ENCODE measurements at places on chromosomes 2 and 18.
A peak's percentile ranks its signal among the peaks of the same experiment; 100 is the strongest.

DNA sequence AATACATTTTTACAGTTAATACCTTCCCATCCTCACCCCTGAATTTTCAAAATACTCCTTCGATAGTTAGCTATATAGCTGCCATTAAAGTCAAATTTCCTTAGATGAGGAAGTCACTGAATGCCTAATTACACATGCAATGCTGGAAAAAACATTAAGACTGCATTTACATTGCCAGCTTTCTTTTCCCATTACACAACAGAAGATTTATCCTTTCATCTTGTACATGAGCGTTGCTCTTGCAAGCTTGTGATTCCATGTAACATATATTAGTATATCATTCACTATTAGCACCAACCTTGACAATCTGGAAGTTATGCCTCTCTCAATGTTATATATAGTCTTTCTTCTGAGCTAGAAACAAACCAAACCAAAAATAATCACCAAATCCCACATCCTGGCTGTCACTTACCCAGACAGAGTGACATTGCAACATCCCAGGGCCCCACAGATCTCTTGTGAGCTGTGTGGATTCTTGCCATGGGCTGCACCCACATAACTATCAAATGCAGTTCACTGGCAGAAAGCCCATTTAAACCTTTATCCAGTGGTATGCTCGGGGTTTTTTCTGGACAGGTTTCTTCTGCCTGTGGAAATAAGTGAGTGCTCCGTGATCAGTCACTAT lies 79.2 kb upstream of the PAPOLG start:
- no peak for DNase-seq

GRCh38 chr2:6470518-6470917 lies 395.2 kb downstream of the CMPK2 start:
- no peak for DNase-seq

DNA sequence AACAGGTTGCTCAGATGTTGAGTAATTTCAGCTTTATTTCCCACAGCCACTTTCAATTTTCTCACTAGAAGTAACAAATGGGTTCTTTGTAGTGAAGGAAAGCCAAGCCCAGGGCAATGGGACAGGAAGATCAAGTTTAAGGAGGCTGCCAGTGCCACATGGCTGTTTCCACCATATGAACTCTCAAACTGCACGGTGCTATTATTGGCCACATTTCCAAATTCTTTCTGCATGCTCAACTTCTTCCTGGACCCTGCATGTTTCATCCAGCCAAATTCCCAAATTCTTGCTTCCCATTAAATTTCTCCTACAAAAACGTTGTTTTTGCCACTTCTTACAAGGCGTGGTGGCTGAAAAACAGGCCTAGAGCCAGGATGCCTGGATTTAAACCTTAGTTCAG lies 193.3 kb upstream of the SPHKAP start:
- DNase-seq: no peak

GRCh38 chr18:69718912-69719547 lies 228.6 kb downstream of the CD226 start:
- no peak for DNase-seq

GRCh38 chr2:173783382-173783781 lies 181.8 kb downstream of the SP3 start:
- no peak for DNase-seq

DNA sequence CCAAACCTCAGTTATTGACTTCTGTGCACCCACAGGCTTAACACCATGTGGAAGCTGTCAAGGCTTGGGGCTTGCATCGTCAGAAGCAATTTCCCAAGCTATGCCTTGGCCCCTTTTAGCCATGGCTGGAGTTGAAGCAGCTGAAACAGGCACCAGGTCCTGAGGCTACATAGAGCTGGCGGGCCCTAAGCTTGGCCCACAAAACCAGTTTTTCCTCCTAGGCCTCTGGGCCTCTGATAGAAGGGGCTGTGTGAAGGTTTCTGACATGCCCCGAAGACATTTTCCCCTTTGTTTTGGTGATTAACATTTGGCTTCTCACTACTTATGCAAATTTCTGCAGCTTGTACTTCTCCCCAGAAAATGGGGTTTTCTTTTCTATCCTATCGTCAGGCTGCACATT lies 9.1 kb upstream of the TMX3 start:
- no peak for DNase-seq

DNA sequence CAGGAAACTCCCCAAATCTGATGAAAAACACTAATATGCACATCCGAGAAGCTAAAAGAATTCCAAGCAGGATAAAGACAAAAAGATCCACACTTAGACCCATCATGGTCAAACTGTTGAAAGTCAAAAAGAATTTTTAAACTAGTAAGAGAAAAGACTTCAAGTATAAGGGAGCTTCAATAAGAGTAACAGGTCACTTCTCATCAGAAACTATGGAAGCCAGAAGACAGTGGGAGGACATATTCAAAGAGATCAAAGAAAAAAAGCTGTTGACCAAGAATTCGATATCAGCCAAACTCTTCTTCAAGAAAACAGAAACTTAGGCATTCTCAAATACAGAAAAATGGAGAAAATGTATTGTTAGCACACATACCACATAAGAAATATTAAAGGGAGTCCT lies 50.4 kb downstream of the ZC3H8 start:
- no peak for DNase-seq

- no peak for DNase-seq
Observed at GRCh38 chr2:66561645-66562303, 126.8 kb downstream of the MEIS1 start.

DNA sequence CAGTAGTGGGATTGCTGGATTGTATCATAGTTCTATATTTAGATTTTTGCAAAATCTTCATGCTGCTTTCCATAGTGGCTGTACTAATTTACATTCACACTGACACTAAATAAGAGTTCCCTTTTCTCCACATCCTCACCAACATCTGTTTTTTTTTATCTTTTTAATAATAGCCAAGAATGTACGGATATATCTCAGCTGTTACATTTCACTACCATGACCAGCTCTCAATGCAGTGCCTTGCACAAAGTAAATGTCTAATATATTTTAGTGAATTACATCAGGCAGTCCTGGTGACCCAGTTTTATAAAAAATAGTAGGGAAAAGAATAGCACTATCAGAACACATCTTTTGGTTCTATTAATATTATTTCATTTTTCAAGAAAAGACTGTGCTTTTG lies 161.8 kb downstream of the LNPK start:
- no peak for DNase-seq

DNA sequence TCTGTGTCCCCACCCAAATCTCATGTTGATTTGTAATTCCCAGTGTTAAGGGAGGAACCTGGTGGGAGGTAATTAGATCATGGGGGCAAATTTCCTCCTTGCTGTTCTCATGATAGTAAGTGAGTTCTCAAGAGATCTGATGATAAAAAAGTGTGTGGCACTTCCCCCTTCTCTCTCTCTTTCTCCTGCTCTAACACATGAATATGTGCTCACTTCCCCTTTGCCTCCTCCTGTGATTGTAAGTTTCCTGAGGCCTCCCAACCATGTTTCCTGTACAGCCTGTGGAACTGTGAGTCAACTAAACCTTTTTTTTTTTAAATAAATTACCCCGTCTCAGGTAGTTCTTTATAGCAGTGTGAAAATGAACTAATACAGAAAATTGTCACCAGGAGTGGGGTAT lies 380.0 kb downstream of the MEIS1 start:
- DNase-seq: no peak

DNA sequence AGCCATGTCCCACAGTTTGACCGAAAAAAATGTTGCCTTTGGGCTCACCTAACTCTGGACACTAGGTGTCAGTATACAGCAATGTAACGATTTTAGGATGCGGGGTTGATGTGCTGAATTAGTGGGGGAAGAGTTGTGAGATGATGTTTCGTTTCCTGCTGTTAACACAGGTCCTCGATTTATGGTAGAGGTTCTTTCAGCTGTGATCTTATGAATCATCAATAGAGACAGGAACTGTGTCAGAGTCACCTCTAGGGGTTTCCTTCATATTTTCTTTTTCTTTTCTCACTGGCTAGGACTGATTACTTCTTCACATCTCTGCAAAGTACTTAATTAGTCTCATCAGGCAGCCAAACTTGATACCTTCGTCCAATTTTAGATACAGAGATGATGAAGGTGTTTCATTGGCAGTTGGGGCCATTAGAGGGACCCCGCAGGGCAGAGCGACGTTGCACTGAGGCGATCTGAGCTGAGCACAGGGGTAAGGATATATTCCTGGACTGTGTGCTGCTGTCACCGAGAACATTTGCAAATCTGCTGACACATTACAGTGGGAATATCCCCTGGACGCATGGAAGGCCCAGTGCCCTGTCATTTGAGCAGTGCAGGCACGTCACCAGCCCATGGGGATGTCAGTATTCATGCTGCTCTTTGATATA lies 10.2 kb upstream of the MMADHC start:
- peak; percentile 56 for DNase-seq

GRCh38 chr2:225763711-225764110 lies 364.2 kb downstream of the NYAP2 start:
- no peak for DNase-seq

- DNase-seq: no peak
Observed at GRCh38 chr18:62128157-62128556, 58.7 kb downstream of the PIGN start.

- DNase-seq: no peak
Observed at GRCh38 chr2:67323209-67323991, 73.7 kb upstream of the ETAA1 start.

GRCh38 chr2:150473767-150474166 lies 13.7 kb downstream of the RND3 start:
- DNase-seq: no peak

All from right kidney (tissue), 9 donors.